RWPE1 (cell line): ENCODE measurements at places on chromosomes 6 and 20.

GRCh38 chr20:16569246-16570153, 3.7 kb downstream of the KIF16B start:
- no peak for DNase-seq

GRCh38 chr20:57666106-57666833, 43.5 kb downstream of the PMEPA1 start:
- DNase-seq = no peak

DNA sequence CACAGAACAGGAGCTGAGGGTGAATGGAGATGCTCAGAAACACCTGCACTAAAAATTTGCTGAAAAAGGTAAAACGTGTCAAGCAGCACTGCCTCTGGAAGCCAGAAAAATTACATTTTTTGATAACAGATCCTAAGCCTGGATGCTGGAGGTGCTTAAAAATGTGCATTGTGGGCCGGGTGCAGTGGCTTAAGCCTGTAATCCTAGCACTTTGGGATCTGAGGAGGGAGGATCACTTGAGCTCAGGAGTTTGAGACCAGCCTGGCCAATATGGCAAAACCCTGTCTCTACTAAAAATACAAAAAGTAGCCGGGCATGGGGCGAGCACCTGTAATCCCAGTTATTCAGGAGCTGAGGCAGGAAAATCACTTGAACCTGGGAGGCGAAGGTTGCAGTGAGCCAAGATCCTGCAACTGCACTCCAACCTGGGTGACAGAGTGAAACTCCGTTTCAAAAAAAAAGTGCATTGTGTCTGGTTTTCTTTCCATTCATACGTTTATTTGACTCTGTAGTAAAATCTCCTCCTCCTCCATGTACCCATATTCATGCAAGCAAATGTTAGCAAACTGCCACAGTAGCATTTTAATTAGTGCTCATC, 587 bp upstream of the BTN3A1 start:
- no peak for DNase-seq

DNA sequence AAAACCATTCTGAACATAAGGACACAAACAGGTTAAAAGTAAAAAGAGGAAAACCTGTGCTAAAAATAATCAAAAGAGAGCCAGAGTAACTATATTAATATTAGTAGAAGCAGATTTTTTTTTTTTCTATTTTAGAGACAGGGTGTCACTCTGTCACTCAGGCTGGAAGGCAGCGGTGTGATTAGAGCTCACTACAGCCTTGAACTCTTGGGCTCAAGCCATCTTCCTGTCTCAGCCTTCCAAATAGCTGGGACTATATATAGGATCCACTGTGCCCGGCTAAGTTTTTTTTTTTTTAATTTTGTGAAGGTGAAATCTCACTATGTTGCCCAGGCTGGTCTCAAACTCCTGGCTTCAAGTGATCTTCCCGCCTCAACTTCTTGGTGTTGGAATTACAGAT, 33.4 kb upstream of the PLN start:
- no peak for DNase-seq

GRCh38 chr6:53293691-53294090, 55.1 kb downstream of the ELOVL5 start:
- no peak for DNase-seq

DNA sequence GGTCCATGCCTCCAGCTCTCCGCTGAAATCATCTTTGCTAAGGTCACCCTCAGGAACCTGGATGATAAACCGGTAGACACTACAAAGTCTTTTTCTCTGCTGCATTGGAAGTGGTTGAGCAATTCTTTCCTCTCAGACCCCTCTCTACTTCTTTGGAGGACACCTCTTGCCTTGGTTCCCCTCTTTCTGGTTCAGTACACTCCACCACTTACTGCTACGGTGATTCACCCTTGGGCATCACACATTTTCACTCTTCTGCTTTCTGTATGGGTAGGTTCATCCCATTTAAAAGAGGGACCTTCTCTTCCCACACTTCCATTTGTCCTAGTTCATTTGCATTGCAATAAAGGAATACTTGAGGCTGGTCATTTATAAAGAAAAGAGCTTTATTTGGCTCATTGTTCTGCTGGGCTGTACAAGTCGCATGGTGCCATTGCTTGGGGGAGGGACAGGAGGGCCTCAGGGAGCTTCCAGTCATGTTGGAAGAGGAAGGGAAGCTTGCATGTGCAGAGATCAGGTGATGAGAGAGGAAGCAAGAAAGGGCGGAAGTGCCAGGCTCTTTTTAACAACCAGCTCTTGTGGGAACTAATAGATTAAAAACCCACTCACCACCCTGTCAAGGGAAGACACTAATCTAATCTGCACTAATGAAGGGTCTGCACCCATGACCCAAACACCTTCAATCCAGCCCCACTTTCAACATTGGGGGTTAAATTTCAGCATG, 149.7 kb upstream of the TMEM170B start:
- DNase-seq = no peak

DNA sequence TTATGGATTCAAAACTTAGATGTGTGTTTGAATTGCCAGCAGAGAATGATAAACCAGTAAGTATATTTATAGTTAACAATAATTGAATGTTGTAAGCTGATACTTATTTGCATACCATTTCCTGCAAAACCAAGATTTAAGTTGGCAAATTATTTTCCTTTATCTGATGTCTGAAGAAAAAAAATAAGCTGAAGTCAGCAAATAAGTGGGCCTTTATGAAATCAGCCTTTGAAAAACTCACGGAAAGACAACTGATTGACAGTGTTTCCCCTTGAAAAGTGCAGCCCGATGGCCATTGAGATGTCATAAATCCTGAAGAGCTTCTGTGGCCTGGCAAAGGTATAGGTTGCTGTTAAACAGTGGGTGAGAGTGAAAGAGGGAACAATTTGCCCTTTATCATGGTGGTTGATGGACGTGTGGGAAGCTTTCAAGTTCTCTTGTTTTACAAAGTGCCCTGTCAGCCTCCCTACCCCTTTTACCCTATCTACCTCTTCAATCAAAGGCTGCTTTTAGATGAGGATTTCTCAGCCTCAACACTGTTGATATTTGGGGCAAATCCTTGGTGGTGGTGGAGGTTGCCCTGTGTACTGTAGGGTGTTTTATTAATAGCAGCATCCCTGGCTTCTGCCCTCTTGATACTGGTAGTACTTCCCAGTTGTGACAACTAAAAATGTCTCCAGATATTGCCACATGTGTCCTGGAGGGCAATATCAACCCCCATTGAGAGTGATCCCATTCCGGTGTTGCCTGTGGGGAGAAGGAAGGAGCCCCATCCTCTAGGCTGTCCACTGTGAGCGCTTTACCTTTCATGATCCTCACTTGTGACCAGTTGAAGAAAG, 50.2 kb downstream of the VAPB start:
- no peak for DNase-seq

GRCh38 chr6:147508866-147509608, 547 bp downstream of the SAMD5 start:
- no peak for DNase-seq

GRCh38 chr20:40675599-40676221, 13.3 kb downstream of the MAFB start:
- no peak for DNase-seq

- DNase-seq = no peak
Observed at GRCh38 chr6:131001945-131002660, 60.9 kb downstream of the EPB41L2 start.

DNA sequence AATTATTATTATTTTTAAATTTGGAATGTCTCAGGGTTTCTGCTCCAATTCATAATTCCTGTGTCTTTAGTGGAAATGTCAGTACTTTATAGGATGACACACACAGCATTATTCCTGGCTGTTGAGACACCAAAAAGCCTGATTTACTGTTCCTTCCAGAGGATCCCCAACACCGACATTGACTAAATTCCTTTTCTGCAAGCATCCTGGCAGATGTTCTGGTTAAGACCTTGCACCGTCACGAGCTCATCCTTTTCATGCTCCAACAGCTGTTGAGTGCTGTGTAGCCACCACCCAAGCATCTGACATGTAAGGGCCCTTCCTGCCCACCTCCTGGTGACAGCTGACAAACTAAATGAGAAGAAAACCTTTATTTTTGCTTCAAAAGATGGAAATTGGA, 284.3 kb upstream of the SULF2 start:
- no peak for DNase-seq

GRCh38 chr6:84074988-84075781, 41.6 kb downstream of the MRAP2 start:
- no peak for DNase-seq

DNA sequence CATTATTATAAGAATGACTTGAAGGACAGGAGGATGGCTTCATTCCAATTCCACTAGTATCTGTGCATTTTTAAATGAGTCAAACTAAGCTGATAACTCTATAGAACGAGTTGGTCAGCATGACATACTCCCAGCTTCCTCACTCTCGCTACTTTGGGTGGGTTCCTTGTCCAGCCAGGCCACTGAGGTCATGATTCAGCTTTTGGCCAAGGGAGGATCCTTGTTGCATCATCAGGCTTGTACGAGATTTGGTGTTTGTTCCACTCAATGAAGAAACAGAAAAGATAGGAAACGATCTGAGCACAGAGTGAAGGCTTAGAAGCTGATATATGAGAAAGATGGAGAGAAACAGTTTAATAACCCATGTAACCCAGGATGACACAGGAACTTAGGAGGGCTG, 19.8 kb downstream of the NEDD9 start:
- DNase-seq = peak; percentile 42

GRCh38 chr6:72950114-72950860, 275.0 kb downstream of the KHDC1L start:
- DNase-seq = peak; percentile 33

DNA sequence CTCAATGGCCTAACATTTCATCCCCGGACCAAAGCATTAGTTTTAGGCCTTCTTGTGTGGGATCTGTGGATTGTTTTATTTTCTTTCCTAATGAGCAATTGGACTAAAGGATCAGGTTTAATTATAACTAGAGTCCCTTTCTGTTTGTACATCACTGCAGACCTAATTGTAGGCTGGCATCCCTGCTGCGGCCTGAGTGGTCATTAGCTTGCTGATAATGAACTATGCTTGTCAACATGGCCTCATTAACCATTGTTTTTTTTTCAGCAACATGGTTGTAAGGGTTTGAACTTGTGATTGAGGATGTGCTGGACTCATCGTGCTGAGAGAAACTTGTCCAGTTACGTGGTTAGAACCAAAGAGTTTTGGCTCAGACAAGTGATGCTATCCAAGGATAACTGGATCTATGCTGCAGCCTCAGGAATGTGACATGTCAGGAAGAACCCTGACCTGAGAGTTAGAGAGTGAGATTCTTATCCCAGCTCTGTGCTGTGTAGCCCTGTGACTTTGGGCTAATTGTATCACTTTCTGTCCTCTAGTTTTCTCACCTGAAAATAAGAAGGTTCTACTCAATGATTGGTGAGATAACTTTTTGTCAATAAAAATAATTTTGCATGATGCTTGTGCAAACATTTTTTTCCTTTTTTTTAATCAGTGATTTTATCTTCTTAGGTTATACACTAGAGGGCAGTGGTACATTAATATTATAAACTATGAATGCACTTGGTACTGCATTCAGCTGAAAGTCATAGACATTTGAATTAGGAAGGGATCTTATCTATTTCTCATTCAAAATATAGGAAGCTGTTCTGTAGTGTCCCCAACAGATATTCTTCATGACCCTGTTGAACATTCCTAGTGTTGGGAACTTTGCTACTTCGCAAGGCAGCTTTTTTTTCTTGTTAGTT, 140.9 kb downstream of the RNF144B start:
- no peak for DNase-seq

DNA sequence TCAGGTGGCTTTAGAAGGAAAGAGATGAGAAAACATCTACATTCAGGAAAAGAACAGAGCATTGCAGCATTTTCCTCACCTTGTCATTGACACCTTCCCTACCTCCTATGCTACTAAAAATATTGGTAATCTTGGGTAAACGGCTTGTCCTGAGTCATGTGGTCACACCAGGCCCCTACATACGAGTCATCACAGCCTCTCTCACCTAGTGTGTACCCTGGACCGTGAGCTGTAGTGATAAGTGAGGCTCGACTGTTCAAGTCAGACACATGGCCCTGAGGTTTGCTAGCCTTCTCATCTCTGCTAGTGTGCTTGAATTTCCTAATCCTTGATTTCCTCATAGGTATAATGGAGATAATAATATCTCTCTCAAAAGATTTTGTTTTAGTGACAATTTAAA, 29.6 kb upstream of the TMEM244 start:
- DNase-seq = peak; percentile 14

DNA sequence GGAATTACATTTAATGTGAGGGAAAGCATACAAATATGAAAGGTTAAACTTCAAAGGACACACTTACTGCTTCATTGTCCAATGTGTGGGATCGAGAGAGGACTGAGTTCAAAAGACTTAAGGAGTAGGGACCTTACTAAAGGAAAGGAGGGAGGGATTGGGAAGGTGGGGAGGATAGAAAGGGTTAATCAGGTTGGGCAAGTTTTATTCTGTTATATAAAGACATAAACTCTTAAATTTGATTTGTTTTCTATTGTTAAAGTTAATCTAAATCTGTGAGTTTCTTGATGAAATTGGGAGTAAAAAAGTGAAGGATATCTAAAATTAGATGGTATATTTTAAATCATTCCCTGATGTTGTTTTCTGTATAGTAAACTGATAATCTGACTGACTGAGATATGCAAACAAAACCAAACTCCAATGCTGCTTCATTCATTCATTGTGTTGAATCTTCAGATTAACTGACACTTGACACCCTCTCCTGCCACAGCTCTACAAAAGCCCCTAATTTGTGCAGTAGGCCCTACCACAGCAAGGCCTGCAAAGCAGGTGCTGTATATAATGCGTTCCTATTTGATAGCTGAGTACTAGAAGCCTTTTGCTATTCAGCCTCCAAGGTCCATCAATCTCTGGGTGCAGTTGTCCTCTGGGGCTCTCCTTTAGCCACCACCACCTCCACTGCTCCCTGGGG, 1.3 kb upstream of the UBE2J1 start:
- no peak for DNase-seq

DNA sequence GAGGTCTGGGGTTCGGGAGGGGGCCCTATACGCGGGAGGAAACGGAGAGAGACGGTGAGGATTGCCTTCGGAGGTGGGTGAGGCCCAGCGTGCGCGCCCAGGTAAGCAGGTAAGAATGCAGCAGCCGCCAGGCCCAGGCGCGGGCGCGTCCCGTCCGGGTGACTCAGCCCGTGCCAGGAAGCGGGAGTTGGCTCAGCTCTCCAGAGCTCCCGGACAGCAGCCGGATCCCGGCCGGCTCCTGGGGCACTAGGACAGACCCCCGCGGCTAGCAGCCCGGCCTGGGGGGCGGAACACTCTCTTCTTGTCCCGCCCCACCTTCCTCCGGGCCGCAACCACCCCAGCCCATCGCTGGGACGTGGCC, 1.5 kb upstream of the MDFI start:
- peak; percentile 92 for DNase-seq

DNA sequence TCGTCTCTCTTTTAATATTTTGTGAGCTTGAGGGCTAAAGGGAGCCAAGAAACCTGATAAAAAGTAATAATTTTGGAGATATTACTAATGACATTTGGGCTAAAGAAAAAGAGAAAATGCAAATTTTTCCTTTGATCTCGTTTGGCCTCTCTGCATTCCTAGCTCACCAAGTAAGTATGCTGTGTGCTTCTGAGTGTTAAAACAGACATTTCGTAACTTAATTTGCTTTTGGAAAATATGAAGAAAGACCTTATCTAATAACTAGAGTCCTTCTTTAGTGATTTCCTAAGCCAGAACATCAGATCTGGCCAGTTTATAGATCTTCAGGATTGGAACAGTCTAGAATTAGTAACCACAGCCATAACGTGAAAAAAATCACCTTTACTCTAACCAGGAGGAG, 872.9 kb upstream of the SLC35B3 start:
- no peak for DNase-seq
